ENCODE measurements at places on chromosomes 5 and 9.
A peak's percentile ranks its signal among the peaks of the same experiment; 100 is the strongest.

DNA sequence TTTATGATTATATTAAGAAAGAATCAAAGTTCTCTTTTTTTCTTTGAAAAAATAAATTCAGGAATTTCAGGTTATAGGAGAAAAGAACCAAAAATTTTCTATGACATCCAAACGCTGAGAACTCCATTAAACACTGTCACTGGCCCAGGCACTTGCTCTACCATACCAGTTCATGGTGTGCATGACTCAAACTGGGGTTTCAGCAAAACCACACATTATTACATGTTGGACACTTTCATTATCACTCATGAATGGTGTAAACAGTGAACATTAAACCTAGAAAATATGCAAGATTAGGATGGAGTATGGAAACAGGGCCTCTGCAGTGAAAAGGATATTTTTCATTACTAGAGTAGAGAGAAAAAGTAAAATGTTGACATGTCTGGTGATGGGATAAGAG, 369.9 kb upstream of the FAM174A start:
- DNase-seq = no peak

DNA sequence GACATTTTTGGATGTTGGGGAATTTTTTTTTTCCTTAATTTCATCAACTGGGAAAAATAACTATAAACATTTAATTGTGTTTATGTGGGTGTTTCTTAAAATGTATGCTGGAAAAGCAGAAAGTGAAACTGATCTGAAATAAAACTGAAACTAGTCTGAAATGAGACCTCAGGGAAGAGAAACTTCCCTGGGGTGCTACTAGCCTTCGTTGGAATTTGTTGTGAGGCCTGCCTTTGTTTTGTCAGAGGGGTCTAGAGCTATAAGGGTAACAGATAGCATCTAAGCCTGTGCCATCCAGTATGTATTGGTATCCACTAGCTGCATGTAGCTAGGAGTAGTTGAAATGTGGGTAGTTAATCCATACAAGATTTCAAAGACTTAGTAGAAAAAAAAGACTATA, 10.4 kb downstream of the ZNF618 start:
- DNase-seq = no peak

- DNase-seq = no peak
These were observed 85.7 kb upstream of the C9orf72 start for GRCh38 chr9:27659001-27659400.

DNA sequence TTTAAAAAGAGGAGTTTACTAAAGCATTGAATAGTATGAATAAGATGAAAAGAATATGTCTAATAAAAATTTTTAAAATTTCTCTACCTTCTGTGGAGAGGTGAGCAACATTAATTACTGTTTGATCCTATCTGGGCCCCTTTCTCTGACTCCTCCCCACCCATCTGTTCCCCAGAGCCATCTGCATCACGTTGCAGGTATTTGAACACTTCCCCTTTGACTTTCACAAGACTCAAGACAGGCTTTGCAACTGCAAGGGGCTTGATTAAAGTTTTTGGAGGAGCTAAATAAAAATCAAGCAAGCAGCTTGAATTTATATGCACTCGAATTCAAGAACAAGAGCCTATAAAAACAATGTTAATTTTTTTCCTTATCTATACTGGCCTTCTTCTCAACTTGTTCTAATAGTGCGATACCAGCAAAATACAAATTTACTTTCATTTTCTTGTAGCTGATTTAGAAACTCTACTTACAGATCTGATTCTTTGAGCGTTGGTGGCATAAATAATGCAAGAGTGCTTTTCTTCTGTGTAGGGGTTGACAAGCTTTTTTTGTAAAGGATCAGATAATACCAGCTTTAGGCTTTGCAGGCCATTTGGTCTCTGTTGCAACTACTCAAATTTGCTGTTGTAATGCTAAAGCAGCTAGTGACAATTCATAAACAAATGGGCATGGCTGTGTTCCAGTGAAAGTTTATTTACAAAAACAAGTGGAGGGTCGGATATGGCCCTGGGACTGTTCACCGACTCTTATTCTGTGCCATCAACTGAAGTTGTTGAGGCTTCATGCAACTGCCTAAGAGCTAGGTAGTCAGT, 21.2 kb downstream of the TXNDC8 start:
- DNase-seq = no peak

- peak; percentile 38 for DNase-seq
These were observed 106.6 kb downstream of the COL23A1 start for GRCh38 chr5:178483620-178484019.

DNA sequence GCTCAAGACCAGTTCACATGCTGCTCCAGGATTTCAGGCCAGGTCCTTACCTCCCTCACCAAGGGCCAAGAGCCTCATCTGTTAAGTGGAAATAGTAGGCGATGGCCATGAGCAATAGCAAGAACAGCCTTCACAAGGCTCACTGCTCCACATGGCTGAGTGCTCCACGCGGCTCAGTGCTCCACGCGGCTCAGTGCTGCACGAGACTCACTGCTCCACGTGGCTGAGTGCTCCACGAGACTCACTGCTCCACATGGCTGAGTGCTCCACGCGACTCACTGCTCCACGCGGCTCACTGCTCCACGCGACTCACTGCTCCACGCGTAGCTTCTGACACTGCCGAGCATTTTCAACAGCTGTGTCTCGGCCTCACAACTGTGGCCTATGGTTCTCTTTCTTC, 36.4 kb upstream of the ADAMTS2 start:
- no peak for DNase-seq

- no peak for DNase-seq
These were observed 115.7 kb downstream of the MAN2A1 start for GRCh38 chr5:109805472-109805871.

GRCh38 chr5:122165559-122166078, 36.3 kb downstream of the ZNF474 start:
- DNase-seq = no peak

DNA sequence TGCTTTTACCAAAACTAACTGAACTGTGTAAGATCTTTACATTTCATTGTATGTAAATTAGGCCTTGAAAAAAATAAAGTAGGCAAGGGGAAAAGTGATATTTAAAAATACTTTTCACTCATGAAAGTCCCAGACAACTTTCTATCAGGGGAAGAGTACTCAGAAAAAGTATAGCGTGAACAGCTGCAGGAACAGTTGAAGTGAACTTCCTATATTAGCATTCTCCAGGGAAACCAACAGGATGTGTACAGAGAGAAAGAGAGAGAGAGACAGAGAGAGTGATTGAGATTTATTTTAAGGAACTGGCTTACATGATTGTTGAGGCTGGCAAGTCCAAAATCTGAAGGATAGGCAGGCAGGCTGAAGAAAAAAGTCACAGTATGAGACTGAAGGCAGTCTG, 42.0 kb downstream of the ERMP1 start:
- no peak for DNase-seq

Data from activated naive CD8-positive, alpha-beta T cell treated with anti-CD3 and anti-CD28 coated beads for 36 hours (primary cell).